ENCODE measurements at places on chromosomes 4 and X.

GRCh38 chr4:139267301-139267700, 12.7 kb downstream of the MGARP start:
- DNase-seq, result no peak

- DNase-seq, result no peak
Measured at GRCh38 chr4:156201050-156201449, 247.4 kb upstream of the CTSO start.

- no peak for DNase-seq
Measured at GRCh38 chr4:15695240-15695699, 7.6 kb upstream of the BST1 start.

- no peak for DNase-seq
Measured at GRCh38 chr4:158155656-158156356, 17.0 kb downstream of the GASK1B start.

GRCh38 chr4:94251094-94251493, 43.4 kb downstream of the SMARCAD1 start:
- no peak for DNase-seq

GRCh38 chrX:9700555-9700954, 65.1 kb downstream of the GPR143 start:
- no peak for DNase-seq

DNA sequence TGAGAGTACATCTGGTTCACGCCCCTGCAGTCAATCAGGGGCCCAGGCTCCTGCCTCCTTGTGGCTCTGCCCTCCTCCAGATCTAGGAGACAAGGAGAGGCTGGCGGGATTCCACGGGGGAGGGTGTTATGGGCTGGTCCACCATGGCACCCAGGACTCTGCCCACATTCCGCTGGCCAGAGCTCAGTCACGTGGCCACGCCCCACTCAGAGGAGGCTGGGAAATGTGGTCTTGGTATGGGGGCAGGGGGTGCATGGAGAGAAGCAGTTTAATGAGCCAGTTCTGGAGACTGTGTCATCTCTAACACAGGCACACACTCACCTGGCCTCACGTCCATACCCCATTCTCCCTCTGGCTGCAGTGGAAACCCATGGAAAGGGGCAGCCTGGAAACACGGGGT, 31.5 kb upstream of the PSAPL1 start:
- no peak for DNase-seq

GRCh38 chr4:5143940-5144339, 92.7 kb downstream of the STK32B start:
- DNase-seq, result no peak

DNA sequence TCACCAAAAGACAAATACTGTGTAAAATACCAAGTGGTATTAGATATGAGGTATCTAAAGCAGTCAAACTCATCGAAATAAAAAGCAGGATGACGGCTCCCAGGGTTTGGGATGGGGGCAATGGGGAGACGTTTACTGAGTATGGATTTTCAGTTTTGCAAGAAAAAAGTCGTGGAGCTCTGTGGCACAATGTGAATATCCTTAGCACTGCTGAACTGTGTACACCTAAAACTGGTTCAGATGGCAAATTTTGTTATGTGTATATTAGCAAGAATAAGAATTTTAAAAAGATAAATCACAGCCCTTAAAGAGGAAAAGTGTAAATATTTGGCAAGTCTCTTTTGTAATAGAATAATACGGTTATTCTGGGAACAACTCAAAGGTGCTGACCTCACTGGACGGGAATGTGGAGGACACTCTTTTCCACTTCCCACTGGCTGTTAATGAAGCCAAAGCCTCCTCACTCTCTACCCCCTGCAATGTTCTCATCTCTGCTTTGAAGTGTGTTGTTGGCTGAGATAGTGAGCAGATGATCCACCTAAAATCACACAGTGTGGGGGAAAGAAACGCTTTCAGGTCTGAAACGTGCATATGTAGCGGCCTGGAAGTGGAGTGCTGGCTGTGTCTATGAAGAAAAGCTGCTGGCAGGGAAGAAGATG, 49.2 kb downstream of the SEL1L3 start:
- DNase-seq, result no peak

DNA sequence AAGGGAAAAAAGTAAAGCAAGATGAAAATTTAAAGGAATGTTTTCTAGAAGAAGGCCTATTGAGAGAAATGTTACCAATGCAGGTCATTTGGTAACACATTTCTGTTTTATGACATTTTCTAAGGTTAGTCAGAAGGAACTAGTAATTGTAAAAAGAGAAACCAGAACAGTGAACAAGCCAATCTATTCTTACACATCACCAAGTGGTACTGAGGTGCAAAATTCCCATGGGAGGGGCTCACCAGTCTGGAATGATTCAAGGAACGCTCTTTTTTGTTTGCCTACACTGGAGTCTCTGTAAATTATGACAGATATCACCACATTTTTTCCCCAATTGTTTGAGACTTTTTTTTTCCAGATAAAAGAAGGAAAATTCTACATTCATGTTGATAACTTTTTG, 404.7 kb upstream of the CNKSR2 start:
- DNase-seq, result no peak

DNA sequence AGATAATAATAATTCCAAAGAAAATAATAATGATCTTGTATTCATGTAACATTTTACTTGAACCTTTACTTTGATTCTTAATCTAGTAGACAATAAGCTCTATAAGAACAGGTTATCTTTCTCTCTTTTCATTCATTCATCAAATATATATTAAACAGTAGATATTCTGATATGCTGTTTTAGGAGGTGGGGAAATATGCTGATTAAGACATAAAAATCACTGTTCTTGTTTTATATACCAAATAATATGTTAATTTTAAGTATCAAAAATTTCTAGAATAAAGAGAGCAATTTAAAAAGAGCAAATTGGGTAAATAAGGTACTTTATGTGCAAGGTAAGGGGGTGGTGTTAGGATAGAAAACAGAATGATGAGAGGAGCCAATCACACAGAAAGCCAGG, 401.9 kb downstream of the PDHA2 start:
- no peak for DNase-seq

- no peak for DNase-seq
Measured at GRCh38 chr4:186943411-186943810, 219.8 kb upstream of the FAT1 start.

GRCh38 chr4:124804584-124804983, 92.1 kb upstream of the ANKRD50 start:
- DNase-seq, result no peak

GRCh38 chr4:185215261-185215660, 5.9 kb downstream of the SNX25 start:
- no peak for DNase-seq

GRCh38 chrX:54166915-54167314, 16.1 kb downstream of the FAM120C start:
- DNase-seq, result no peak

DNA sequence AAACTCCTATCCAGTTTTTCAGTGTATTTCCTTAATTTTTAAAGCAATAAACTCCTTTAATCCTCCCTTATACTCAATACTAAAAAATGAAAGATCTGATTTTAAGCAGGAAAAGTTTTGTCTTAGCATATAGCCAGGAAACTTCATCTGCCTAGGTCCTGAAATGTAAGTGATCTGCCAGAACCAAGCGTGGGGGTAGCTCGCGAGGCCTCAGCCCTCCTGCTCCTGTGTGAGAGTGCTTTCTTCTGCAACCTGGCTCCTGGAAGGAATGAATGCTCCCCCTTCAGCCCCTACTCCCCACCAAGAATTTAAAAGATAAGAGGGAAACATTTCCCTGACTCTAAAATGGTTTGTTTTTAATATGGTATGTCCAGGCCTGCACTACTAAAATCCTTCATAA, 160.1 kb downstream of the CBR4 start:
- no peak for DNase-seq

GRCh38 chrX:9788911-9789310, 2.7 kb downstream of the SHROOM2 start:
- DNase-seq, result no peak

DNA sequence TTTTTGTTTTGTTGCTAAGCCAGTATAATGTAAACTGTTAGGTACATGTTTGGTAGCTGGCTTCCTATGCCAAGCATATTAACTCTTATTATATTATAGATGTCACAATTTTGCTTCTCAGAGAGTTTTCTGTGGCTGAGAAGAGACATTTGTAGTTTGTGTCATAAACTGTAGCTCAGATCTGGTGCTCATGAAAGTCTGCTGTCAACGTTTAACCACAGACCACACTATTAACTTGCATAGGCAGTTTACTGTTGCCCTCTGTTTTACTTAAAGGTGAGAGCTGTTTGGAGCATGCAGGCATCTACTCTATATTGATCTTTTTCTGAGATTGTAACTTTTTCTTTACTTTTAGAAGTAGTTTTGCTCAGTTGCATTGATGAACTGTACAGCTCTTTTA, 166.8 kb downstream of the TLL1 start:
- DNase-seq, result no peak

DNA sequence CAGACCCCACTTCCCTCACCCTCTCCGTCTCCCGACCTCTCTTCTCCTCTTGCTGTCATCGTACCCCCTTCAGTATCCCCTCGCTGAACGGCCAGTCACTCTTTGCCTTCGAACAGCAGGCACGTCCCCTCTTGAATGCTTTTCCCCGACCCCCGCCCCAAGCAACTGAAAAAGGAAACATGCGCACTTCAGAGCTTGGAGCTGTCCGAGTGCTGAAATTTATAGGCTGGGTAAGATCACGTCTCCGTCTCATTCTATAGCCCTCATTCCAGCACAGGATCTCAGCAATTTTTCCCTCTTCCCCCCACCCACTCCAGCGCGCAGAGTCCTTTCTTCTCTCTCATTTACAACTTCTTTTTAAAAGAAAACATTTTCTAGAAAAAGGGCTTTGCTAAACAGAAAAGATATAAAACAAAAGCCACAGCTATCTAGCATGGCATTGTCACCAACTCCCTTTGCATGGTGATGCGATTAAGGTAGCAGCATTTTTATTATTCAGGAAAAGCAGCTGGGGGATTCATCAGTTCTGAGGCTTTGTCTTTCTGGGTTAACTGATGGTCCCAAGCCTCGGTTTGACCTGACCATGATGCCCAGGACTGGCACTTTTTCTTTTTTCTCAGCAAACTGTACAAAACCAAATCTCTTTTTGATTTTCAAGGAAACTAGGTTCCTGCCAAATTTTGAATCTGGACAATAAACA, at the start of gene GLRA2:
Gene GLRA2 (plus strand): TSS at position 247 of the 700 bp plus-strand sequence. CDS start 522 bp downstream, outside the sequence.
- no peak for DNase-seq

GRCh38 chrX:102985192-102985591, 48.1 kb downstream of the RAB40AL start:
- DNase-seq, result no peak

- no peak for DNase-seq
Measured at GRCh38 chr4:19239565-19239964, 1012.1 kb upstream of the SLIT2 start.

DNA sequence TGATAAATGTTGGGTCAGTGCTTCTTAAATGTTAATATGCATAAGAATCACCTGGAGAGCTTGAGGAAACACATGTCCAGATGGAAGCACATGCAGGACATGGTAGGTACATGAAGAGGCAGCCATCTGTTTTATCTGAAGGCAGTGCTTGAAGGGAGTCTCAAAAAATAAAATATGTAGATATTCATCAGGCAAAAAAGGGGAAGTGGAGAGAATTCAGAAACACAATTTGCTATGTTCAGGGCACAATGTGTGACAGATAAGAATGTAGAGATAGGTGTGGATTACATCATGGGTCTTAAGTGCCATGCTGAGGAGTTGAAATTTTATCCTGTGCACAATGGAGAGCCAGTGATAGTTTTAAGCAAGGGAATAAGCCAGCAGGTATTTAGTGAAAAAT, 59.6 kb upstream of the CASK start:
- no peak for DNase-seq

- no peak for DNase-seq
Measured at GRCh38 chr4:140156529-140157171, 2.7 kb upstream of the MAML3 start.

GRCh38 chr4:1512051-1512737, 106.0 kb upstream of the NKX1-1 start:
- no peak for DNase-seq

DNA sequence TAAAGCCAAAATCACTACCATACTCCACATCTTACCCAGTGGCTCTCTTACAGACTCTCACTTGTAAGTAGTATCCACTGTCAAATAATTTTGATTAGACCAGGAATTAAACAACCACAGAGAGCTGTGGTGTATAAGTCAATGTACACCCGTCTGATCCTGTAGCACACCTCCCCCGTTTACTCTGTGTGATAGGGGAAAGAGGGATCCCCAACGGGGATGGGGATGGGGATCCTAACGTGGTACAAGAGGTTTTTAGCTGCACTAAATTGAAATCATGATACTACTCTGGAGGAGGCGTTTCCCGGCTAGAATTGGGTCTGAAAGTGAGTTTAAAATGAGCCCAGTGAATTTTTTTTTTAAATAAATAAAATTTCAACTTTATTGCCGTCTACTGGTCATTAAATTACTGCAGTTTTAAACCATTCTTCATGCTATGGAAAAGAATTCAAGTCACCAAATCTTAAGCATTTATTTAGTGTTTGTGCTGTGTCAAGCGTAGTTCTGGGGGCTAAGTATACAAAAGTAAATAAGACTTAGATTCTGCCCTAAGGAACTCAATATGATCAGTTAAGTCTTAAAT, 76.6 kb downstream of the INTS12 start:
- DNase-seq, result no peak

DNA sequence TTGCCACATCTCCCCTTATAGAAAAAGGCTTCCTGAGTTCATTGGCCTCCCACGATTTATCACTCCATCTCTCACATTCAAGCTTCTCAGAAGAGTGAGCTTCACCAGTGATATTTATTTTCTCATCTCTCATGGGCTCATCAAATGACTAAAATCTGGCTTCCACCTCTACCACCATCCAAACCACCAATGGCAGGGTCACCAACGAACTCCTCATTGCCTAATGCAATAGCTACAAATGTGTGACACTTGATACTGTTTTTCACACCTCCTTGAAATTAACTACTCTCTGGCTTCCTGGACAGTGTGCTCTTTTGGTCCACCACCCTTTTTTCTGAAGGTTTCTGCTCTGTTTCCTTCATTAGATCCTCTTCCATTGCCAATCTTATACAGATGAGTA, 129.0 kb downstream of the SH2D1A start:
- no peak for DNase-seq

GRCh38 chrX:133924548-133924947, 60.8 kb downstream of the GPC3 start:
- no peak for DNase-seq

- no peak for DNase-seq
Measured at GRCh38 chrX:74925225-74926088, at the start of gene NEXMIF. Gene NEXMIF (minus strand): TSS chrX:74925452.

- DNase-seq, result no peak
Measured at GRCh38 chr4:145347684-145348083, 134.0 kb upstream of the SMAD1 start.

GRCh38 chr4:25842229-25842845, 20.5 kb downstream of the SEL1L3 start:
- no peak for DNase-seq

GRCh38 chr4:128974136-128974581, 119.2 kb downstream of the SCLT1 start:
- DNase-seq, result peak; percentile 65
